Mesenchymal stem cell (in vitro differentiated cells and primary cell): ENCODE measurements at places on chromosomes 7 and 10.
A peak's percentile ranks its signal among the peaks of the same experiment; 100 is the strongest.

DNA sequence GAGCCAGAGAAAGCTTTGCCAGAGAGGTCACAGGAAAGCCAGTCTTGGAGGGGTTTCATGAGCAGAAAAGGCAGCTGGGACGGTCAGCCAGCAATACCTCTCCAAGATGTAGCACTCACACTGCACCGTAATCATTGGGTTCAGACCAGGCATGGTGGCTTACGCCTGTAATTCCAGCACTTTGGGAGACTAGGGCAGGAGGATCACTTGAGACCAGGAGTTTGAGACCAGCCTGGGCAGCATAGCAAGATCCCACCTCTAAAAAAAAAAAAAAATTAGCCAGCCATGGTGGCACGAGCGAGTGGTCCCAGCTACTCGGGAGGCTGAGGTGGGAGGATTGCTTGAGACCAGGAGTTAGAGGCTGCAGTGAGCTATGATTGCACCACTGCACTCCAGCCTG is 90.2 kb upstream of the CUX1 start:
- no peak for DNase-seq

GRCh38 chr10:47405857-47406547 is 21.9 kb upstream of the ZNF488 start:
- DNase-seq, result no peak

- peak; percentile 12 for DNase-seq
These were observed 144.3 kb downstream of the KIF20B start for GRCh38 chr10:89845541-89846280.

DNA sequence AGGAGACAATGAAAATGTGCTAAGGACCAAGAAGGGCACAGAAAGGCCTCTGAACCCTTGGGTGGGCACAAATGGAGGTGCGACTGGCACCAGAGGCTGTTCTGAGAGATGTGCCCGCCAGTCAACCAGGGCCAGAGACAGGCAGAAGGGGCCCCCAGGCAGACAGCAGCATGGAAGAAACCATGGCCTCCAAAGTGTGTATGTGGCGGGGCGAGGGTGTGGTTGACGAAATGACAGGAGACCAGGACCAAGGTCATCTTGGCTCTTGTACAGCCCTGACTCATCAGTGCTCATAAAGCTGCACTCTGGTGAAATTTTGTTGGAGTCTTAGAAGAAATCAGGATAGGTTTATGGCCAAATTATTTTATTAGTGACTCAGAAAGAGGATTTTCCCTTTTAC is 4.0 kb upstream of the MRPS24 start:
- peak; percentile 43 for DNase-seq

DNA sequence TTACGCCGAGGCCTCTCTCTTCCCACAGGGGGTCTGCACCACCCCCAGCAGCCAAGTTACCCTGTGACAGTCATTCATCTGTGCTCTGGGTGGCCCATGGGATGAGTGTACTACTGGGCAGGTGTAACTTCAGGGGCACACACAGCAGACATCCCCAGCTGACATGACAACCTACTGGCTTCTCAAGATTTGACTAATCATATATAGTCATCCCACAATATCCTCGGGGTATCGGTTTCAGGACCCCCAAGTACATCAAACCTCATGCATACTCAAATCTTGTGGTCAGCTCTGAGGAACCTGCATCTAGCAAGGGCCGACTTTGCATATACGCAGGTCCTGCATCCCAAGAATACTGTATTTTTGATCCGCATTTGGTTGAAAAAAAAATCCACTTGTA is 336.9 kb upstream of the C7orf33 start:
- DNase-seq, result no peak

GRCh38 chr10:131577178-131577555 is 265.6 kb upstream of the TCERG1L start:
- no peak for DNase-seq

DNA sequence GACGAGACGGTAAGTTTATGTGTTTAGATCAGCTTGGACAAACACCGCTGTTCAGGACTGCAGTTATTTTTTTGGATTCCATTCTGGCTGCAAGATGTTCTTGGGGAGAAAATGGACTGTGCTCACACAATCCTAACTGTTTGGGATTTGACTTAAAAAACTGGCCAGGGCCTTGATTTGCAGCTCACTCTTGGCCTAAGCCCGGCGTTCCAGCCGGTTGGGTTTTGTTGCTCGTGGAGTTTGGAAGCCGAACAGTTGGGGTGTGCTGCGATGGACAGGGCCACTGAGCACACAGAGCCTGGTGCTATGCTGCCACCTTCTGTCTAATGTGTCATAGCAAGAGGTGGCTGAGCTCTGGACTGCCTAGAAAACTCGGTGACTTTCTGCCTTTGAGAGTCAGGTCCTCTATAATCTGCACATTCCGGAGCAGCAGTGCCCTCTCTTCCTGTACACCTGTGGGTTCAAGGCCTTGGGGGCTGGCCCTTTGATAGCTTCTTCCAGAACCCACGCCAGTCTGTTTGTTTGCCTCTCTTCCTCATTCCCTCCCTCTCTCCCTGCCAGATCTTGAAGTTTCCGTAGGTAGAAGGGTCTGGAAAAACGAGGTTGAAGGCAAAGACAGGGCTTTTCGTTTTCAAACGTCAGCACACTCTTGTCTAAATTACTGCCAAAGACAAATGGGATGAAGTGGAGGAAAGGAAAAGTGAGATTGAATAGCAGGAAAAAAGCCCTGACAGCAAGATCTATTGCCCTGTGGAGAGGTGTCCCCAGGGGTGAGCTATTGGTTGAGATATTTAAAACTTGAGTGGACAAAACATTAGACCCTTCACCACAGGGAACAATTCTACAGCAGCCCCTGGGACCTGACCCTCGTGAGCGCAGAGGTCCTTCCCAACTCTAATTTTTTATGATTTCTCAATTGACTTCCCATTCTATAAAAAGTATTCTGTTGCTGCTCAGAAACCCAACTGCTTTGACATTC is 167.5 kb upstream of the HABP2 start:
- peak; percentile 87 for DNase-seq

- no peak for DNase-seq
These were observed 65.9 kb downstream of the CREB3L2 start for GRCh38 chr7:137935884-137936508.

DNA sequence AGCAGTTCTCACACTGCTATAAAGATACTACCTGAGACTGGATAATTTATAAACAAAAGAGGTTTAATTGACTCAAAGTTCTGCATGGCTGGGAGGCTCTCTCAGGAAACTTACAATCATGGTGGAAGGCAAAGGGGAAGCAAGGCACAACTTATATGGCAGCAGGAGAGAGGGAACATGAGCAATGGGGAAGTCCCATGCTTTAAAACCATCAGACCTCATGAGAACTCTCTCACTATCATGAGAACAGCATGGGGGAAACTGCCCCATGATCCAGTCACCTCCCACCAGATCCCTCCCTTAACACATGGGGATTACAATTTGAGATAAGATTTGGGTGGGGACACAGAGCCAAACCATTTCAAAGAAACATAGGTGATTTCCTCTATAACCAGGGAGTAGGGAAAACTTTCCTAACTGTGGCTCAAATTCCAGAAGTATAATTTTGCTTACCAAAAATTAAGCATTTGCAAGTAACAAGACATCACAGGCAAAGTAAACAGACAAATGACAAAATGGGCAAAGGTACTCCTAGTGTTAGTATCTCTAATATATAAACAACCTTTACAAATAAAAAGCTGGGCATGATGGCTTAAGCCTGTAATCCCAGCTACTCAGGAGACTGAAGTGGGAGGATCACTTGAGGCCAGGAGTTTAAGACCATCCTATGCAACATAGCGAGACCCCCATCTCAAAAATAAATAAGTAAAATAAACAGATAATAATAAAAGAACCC is 88.0 kb downstream of the KBTBD2 start:
- DNase-seq, result no peak
